ENCODE measurements at places on chromosomes 7 and 10.
A peak's percentile ranks its signal among the peaks of the same experiment; 100 is the strongest.

- no peak for DNase-seq
Measured at GRCh38 chr7:155797262-155798250, 14.7 kb downstream of the SHH start.

DNA sequence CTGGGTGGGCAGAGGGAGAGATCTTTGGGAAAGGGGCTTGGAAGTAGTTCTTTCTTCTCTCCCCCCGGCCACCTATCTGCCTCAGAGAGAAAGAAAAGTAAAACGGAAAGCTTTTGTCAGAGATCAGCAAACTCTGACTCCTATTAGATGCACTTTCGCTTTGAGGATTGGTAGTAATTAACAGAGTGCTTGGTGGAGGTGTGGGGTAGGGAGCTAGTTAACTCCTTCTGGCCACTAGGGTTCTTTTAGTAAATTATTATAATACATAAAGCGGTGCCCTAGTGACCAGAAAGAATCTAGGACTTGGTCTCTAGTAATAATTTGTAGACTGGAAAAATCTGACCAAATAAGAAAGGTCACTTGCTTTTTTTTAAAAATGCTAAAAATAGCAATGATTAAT is 54.6 kb downstream of the CPVL start:
- peak; percentile 8 for DNase-seq

GRCh38 chr10:3526727-3527501 is 258.1 kb downstream of the KLF6 start:
- peak; percentile 53 for DNase-seq

DNA sequence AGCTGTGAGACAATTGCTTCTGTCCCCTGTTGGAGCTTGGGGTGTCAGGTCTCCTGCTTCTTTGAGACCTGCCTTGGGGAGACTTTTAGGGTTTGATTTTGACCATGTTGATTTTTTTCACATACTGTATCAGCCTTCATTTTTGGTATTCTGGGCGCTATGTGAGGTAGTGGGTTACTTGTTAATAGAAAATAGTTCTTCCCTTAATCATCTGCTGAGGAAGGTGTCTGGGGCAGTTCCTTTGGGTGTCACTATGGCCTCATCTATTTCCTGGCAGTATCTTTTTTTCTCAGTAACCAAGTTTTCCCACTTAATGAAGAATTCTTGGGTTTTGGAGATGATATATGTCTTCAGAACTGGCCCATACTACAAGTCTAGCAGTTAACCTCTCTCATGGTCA is 4.6 kb upstream of the NOLC1 start:
- no peak for DNase-seq

GRCh38 chr7:140689199-140690152 is 7.0 kb upstream of the NDUFB2 start:
- no peak for DNase-seq
